Stimulated activated CD4-positive, alpha-beta T cell treated with anti-CD3 and anti-CD28 coated beads, Interleukin-12 subunit alpha, Interleukin-12 subunit beta, amount 100 ng/mL, for 48 hours (primary cell): ENCODE measurements at places on chromosomes 4 and X.

DNA sequence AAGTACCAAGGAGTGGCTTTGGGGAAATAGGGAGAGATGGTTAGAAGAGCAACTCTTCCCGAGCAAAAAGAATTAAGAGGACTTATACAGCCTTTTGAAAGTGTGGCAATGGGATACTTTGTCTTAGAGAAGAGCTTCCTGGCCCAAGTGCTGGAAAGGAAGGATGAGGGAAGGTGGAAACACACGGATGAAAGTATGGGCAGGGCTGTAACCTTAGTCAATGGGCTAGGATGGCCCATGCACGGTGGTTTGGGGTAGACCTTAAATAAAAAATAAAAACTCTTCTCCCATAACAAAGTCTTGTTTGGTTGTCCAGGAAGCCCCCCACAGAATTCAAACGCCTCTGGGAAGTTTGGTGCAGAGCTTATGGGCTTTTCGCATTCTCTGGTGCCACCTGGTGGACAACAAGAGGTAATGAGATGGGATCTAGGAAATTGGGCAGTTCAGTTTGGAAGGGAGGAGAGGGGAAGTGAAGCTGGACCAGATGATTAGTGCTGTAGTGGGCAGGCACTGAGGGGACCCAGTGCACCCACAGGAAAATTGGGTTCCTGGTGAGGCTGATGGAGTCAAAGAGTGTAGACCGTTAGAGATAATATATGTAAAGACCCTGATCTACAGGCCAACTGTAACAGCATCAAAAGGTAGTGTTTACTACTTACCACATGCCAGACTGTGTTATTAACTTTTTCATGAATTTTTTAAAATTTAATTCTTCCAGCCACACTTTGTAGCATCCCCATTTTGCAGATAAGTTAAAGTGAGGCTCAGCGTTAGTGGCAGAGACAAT, 13.8 kb upstream of the ENOX2 start:
- DNase-seq = peak; percentile 27

GRCh38 chr4:71275570-71275969, 63.2 kb upstream of the SLC4A4 start:
- no peak for DNase-seq

DNA sequence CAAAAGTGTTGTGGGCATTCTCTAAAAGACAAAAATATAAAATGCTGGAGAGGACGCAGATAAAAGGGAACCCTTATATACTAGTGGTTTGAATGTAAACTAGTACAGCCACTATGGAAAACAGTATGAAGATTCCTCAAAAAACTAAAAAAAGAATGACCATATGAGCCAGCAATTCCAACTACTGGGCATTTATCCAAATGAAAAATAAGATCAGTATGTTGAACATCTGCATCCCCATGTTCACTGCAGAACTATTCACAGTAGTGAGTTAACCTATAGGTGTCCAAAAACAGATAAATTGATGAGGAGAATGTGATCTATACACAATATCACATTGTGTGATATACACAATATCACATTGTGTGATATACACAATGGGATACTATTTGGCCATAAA, 1615.3 kb downstream of the PCDH18 start:
- DNase-seq = no peak

DNA sequence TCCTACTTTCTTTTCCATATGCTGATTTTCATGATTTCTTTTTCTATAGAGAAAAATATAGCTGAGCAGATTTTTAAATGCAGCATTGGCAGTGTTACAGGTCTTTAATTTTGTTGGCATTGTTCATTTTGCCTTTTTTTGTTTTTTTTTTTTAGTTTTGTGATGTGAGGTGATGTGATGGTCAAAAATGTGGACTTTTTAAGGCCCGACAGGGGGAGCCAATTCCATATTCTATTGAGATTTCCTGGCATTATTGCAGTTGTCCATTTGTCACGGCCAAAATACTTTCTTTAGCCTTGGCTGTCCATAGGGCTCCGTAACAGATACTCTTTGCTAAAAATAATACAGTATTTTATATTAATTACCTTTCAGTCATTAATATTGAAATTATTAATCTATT, 47.8 kb downstream of the SLIT2 start:
- no peak for DNase-seq

DNA sequence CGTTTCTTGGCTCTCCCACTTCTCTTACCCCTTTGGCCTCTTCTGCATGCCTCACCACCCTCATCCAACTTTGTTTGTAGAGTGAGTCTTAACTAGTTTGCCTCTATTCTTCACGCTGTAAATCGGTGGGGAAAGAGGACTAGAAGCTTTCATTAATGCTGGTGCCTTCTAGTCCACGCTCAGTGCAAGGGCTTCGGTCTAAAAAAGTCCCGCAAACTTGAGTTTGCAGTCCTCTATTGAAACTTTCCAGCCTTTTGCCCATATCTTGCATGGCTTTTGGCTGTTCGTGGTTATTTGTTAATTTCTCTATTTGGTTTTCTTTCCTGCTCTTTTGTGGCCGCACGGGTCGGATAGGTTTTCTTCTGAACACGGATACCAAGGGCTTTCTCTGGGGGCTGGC, 868 bp downstream of the DACH2 start:
- DNase-seq = no peak

DNA sequence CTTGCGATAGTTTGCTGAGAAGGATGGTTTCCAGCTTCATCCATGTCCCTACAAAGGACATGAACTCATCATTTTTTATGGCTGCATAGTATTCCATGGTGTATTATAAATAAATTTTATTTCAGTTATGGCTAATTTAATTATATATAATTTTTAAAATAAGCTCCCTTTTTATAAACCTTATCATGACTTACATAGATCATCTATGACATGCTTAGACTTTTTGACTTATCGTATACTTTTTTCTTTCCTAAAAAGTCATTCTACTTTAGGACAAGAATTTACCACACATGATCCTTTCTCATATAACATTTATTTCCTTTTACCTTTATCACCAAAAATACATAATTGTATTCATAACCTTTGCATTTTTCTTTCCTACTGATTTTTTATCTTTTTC, 376.5 kb downstream of the CCSER1 start:
- no peak for DNase-seq

DNA sequence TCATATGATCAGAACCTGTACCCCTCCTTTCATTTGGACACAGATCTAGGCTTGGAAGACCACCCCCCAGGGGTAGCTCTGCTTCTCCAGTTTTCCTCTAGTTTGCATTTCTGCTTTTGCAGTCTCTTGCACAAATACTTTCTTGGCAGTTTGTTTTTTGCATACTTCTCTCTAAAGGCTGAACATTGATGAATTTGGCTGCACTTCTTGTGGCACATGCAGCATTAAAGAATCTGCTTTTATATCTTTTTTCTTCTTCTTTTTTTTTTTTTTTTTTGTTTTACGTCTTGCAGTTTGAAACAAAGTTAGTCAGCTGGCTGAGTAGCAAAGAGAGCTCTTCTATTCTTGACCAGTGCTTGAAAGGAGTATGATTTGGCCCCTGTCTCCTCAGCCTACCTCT, 273.0 kb downstream of the GLUD2 start:
- DNase-seq = no peak

GRCh38 chr4:25110527-25111329, 49.5 kb downstream of the SEPSECS start:
- no peak for DNase-seq

- no peak for DNase-seq
These were observed 67.1 kb downstream of the DOCK11 start for GRCh38 chrX:118562582-118563164.

GRCh38 chr4:106414366-106414765, 45.8 kb upstream of the GIMD1 start:
- no peak for DNase-seq

GRCh38 chr4:71360844-71361243, 22.0 kb downstream of the SLC4A4 start:
- DNase-seq = no peak

DNA sequence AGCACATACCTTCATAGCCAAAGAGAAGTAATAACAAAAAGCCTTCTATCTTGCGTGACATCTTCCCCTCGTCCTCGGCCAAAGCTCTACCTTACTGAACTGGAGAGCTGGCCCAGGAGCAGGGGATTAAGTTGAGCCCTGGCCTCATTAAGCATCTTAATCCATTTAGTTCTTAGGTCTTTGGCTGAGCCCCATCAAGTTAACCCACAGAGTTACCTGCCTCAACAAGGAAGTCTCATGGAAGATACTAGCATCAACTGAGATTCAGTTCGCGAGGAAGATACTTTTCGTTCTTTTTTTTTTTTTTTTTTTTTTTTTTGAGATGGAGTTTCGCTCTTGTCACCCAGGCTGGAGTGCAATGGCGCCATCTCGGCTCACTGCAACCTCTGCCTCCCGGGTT, at the start of gene RS1:
RS1 (minus strand) TSS at position 101 of the 400 bp plus-strand sequence; CDS start at position 61, 40 bp downstream.
- no peak for DNase-seq

- peak; percentile 55 for DNase-seq
These were observed 47.8 kb upstream of the HSD17B10 start for GRCh38 chrX:53481816-53482465.

- no peak for DNase-seq
These were observed 19.6 kb upstream of the SOWAHD start for GRCh38 chrX:119738742-119739141.

DNA sequence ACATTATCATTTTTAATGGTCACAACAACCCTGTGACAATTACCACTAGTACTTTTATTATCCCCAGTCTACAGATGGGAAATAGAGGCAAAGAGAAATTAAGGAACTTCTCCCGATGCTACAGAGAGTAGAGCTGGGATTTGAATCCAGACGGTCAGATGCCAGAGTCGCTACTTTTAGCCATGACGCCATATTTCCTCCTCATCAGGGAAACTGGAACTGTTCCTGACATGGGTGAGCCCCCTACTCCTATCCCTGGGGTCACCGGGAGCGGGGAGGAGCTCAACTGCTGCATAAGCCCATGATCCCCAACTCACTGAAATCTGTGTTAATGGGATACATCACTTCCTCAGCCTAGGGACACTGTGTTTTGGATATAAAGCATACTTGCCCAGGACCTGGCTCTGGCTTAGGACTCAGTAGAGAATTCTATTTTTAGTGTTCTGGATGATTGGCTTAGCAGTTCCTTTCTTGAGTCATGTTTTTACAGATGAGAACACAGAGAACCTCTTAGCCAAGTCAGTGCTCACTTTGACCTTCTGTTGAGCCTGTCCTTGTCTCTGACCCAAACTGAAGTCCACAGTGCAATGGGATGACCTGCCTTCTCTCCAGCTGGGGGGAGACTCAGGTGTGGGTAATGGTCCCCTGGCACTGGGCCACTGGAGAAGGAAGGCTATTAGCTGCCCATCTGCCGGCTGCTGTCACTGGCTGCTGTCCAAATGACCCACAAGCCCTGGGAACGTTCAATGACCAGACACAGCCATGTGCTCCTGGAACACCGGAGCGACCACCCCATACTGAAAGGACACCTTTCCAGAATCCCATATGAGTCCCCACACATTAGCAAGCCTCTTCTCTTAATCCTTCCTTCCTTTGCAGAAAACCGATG, 90.8 kb upstream of the SHISA3 start:
- DNase-seq = no peak

- DNase-seq = no peak
These were observed 67.7 kb downstream of the SLC4A4 start for GRCh38 chr4:71406459-71406963.

DNA sequence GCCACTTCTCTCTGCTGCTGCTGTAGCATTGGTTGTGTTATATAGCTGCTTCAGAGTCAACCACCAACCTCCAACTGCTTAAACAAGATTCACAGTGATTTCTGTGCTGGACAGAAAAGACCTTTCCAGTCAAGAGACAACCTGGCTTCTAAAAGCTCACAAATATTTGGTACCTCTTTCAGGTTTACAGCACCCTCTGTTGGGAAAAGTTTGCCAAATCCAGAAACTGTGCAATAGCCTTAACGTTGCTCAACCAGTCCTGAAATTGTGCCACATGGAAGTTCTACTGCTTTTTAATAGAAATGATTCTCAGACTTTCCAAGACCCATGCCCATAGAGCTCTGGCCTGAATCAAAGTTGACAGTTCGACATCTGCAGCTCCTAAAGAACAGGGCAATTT, 842.1 kb upstream of the HTR2C start:
- no peak for DNase-seq

GRCh38 chr4:151743128-151743854, 17.5 kb downstream of the GATB start:
- DNase-seq = no peak

DNA sequence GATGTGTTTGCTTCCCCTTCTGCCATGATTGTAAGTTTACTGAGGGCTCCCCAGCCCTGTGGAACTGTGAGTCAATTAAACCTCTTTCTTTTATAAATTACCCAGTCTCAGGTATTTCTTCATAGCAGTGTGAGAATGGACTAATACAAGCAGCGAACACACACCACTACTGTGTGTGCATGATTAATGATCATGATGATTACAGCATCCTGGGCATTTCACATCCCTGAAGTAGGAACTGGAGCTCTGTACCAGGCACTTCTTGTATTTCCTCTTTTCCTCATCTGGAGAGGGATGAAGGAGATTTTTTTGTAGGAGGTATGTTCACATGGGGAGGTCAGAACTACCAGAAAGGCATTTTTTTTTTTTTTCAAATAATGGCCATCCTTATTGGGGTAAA, 60.8 kb downstream of the PPM1K start:
- no peak for DNase-seq

- no peak for DNase-seq
These were observed 7.6 kb downstream of the TIGD4 start for GRCh38 chr4:152771741-152772533.

DNA sequence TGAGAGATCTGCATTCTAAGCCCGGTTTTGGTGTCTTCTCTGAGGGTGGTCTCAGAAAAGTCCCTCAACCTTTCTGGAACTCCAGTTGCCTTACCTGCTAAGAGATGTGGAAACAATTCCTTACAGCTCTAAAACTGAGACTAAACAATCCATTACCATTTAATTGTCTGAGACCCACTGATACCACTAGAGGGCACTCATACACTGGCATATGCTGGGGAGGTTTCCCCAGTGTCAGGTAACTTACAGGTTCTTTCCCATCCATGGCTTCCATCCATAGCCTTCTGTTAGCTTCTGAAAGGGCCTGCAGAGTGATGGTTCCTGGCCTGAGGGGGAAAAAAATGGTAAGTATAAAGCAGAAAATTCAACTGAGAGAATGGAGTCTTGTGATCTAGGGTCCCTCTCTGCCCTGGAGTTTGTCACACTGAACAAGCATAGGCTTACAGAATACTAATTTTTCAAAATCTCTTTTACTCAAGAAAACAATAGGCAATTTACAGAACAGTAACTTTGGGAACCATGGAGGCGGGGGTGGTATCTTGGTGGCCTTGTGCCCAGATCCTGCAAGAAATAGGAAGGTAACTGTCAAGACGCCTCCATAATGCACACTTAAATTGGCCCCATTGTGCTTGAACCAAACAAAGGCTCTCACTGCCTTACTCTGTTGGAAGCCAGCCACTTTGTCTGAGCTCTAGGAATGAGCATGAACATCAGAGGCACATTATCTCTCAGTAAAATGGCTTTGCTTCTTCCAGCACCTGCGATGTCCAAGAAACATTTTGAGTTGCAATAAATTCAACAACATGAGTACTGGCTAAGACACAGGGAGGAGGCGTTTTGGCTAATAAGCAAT, 236.1 kb downstream of the OPHN1 start:
- no peak for DNase-seq

GRCh38 chr4:78414116-78414515, 137.5 kb upstream of the ANXA3 start:
- DNase-seq = no peak
